ENCODE measurements at places on chromosomes 7 and 10. TPM values are rescaled to one million over a fixed set of nuclear protein-coding genes. Genes with fewer than 3 reads are reported as not detected.

The TMEM225B gene
- total RNA-seq, result 0.29 TPM

The AOC1 gene
- not detected for total RNA-seq

The CUX1 gene
- 41.6 TPM for total RNA-seq

The LIPN gene
- total RNA-seq, result not detected

The PRKCQ gene
- total RNA-seq, result not detected

The FAM25G gene
- not detected for total RNA-seq

The PON1 gene
- not detected for total RNA-seq

The MCMBP gene
- total RNA-seq, result 48.1 TPM

The DIP2C gene
- total RNA-seq, result 36.9 TPM

The SYNPO2L gene
- under 0.01 TPM for total RNA-seq

The MBL2 gene
- under 0.01 TPM for total RNA-seq

The SFRP4 gene
- 151 TPM for total RNA-seq

The GTF2IRD2 gene
- 17.0 TPM for total RNA-seq

The TMEM229A gene
- not detected for total RNA-seq

The NXPH1 gene
- not detected for total RNA-seq

The CC2D2B gene
- 0.36 TPM for total RNA-seq

The MALRD1 gene
- 2.9 TPM for total RNA-seq

The PLAU gene
- total RNA-seq, result 27.9 TPM

The ATOH7 gene
- total RNA-seq, result not detected

The KIF11 gene
- 5.3 TPM for total RNA-seq

The MCM10 gene
- total RNA-seq, result 2.4 TPM

The ELFN1 gene
- total RNA-seq, result 12.7 TPM

The CCDC3 gene
- 0.29 TPM for total RNA-seq

The ACTL6B gene
- not detected for total RNA-seq

The ELMO1 gene
- total RNA-seq, result 2.2 TPM

The RPA3 gene
- 15.9 TPM for total RNA-seq

The PON2 gene
- total RNA-seq, result 77.8 TPM

The CAV1 gene
- total RNA-seq, result 291 TPM

The PIP gene
- not detected for total RNA-seq

Data from osteoblast (primary cell).